ENCODE measurements at places on chromosomes 13 and 19.

DNA sequence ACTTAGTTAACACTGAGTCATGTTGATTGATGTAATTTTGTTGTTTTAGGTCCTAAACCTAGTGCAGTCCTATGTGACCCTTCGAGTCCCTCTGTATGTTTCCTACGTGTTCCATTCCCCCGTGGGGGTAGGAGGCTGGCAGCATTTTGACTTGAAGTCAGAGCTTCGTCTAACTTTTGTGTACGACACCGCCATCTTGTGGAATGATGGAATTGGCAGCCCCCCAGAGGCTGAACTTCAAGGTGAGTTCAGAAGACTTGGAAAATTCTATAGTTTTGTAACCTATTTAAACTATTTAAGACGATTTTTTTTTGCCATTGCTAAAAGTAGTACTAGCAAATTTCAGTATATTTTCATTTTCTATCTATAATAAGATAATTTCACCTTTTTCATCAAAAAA lies 117.9 kb downstream of the STOML3 start:
- peak; percentile 3 for DNase-seq

- no peak for DNase-seq
Measured at GRCh38 chr19:8494158-8494557, 8.3 kb downstream of the PRAM1 start.

GRCh38 chr13:58865286-58865685 lies 1233.7 kb downstream of the PCDH17 start:
- DNase-seq: no peak

- no peak for DNase-seq
Measured at GRCh38 chr13:65166675-65167074, 2063.5 kb downstream of the PCDH9 start.

DNA sequence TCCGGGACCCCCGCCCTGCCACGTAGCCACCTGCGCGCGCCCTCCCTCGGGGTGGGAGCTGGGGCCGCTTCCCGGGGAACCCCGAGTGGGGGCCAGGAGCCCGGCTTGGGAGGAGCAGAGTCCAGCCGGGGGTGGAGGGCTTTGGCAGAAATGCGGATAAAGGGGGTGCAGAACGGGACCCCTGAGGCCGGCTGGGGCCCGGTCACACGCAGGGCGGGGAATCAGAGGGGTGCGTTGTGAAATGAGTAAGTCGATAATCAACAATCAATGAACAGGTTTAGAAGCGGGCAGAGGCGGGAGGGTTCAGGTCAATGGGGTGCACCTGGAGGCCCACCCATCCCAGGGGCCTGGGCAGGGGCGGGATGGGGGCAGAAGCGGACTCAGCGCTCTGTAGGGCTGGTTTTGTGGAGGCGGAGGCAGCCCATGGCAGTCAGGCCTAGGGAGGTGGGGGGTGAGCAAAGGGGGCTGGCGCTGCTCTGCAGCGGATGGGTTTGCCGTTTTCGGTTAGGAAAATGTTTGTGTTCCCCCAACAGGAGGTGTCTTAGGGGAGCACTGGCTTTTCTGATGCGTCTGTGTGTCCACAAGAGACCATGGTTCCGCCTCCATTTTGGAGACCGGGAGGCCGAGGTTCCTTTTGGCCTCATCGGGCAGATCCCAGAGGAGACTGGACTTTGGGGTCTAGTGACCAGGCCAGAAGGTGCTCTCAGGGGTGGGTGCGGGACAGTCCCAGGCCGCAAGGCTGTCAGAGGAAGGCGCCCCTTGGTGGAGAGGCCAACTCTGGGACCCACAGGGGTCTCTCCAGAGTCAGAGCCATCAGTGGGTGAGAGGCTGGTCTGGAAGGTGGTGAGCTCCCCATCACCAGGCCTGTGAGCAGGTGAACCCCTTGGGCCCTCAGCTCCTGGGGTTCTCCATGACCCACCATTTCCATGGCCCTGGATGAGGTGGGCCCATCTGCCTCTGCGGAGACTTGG lies 683 bp upstream of the DIRAS1 start:
- no peak for DNase-seq
